Stimulated activated CD4-positive, alpha-beta T cell treated with anti-CD3 and anti-CD28 coated beads, TNF-alpha, amount 100 ng/mL, for 24 hours (primary cell): ENCODE measurements at places on chromosomes 2 and 18.

DNA sequence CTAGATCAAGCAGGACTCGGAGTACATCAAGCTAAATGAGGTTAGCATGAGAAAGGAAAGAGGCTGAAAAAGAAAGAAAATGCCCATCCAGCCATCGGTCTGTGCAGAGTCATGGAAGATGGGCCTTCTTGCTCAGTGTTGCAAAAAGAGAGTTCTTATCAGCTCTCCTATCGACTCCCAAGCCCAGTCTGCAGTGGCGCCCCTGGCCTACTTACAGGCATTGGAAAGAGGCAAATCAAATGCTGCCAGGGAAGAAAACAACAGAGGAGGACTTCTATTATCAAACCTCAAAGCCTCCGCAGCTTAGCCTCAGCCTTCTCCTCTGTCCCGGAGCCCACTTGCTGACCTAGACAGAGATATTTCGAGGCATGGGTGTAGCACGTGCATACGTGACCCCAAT, 66.0 kb downstream of the CDH2 start:
- no peak for DNase-seq

GRCh38 chr2:26820932-26821331, 27.0 kb upstream of the DPYSL5 start:
- DNase-seq = no peak

GRCh38 chr2:239636808-239637207, 236.0 kb upstream of the HDAC4 start:
- no peak for DNase-seq

- no peak for DNase-seq
Measured at GRCh38 chr2:3144856-3145255, 232.8 kb downstream of the EIPR1 start.

DNA sequence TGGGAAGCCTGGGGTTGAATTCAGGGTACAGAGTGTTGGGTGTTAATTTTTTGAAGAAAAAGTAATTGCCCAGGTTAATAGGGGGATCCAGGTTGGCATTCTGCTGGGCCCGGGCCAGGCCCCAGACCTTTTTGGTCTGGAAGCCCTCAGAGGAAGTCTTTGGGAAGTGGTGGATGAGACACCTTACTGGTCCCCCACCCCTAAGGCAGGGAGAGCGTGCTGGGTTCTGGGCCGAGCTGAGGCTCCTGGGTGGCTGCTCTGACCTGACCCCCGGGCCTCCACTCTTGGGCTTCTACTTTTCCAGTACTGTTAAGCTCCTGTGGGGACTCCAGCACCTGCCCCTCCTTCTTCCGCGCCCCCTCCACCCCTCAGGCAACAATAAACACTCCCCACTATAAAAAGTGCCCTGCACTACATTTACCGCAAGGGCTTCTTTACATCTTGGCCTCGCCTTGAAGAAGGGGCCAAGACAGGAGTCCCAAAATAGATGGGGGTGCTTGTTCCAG, 753 bp upstream of the HOXD3 start:
- no peak for DNase-seq

DNA sequence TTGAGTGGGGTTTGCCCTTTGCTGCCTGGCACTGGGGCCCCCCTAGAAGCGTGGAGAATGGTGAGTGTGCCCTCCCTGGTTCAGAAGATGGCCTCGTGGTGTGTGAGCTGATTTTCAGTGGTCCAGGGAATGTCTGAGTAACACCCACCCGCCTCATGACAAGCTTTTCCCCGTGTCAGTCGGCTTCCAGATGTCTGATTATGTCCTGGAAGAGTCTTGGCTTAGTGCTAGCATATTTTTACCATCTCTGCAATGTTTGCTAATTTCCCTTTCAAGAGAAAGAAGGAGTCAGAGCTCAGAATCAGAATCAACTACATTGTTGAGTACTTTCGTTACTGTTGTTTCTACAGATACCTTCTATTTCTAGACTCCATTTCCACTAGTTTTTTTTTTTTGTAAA, 214.7 kb downstream of the SEPTIN10 start:
- no peak for DNase-seq

DNA sequence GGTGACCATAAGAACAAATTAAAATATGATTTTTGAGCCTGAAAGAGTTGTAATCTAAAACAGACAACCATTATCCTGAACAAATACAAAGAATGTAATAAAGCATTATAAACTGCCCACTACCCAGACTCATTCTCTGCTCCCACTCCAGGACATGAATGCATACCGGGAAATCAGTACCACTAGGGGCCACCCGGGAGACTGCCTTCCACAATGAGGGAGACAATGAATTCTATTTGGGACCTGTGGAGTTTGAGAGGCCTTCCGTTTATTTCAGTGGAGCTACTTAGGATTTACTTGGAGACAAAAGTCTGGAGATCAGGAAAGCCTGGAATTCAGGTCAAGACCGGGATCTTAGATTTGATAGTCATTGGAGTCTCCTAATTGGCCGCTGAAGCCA, 50.0 kb downstream of the NAB1 start:
- no peak for DNase-seq

GRCh38 chr18:45653090-45653489, 37.8 kb downstream of the SLC14A2 start:
- no peak for DNase-seq

GRCh38 chr2:112314856-112315255, 39.5 kb downstream of the ZC3H6 start:
- no peak for DNase-seq

DNA sequence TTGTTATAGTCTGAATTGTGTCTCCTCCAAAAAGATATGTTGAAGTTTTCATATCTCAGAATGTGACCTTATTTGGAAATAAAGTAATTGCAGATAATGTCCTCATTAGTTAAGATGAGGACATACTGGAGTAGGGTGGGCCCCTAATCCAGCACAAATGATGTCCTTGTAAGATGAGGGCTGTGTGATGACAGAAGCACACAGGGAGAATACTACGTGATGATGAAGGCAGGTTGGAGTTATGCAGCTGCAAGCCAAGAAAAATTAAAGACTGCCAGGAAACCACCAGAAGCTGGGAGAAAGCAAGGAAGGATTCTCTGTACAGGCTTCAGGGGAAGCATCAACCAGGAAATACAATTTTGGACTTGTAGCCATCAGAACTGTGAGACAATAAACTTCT, 58.3 kb upstream of the PNPT1 start:
- DNase-seq = no peak

- DNase-seq = no peak
Measured at GRCh38 chr2:231780123-231780908, 766 bp downstream of the PDE6D start.

- DNase-seq = no peak
Measured at GRCh38 chr2:108623616-108624015, 89.3 kb downstream of the LIMS1 start.

GRCh38 chr2:187917535-187917934, 363.3 kb upstream of the TFPI start:
- no peak for DNase-seq

DNA sequence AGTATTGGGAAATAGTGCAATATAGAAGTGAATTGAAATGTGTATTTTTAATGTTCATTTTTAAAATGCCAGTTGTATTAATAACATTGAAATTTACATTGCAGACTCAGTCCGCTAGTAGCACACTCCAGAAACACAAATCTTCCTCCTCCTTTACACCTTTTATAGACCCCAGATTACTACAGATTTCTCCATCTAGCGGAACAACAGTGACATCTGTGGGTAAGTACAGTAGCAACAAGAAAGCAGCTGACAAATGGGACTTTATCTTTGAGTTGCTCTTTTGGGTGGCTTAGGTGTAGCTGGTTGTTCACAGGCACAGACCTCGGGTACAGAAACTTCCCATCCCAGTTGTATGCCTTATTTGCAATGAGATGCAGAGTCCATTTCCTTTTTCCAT, 118.2 kb upstream of the IL1R2 start:
- DNase-seq = no peak

- no peak for DNase-seq
Measured at GRCh38 chr2:64970495-64970894, 18.7 kb upstream of the SLC1A4 start.

DNA sequence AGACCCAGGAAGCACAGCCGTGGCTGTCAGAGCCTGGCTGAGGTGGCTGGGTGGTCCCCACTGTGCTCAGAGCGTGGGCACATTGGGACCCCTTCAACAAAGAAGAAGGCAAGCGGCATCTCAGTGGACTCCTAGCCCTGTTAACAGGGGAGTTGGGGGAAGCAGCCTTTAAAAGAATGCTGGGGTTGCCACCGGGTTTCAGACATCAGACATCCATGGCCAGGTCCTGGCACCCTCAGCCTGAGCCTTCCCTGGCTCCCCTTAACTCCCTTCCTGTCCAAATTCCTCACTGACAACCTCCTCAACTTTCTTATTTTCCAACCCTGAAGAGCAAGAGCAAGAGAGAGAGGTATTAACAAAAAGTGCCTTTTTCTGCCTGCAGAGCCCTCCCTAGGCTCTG, 24.8 kb upstream of the GNAL start:
- no peak for DNase-seq

DNA sequence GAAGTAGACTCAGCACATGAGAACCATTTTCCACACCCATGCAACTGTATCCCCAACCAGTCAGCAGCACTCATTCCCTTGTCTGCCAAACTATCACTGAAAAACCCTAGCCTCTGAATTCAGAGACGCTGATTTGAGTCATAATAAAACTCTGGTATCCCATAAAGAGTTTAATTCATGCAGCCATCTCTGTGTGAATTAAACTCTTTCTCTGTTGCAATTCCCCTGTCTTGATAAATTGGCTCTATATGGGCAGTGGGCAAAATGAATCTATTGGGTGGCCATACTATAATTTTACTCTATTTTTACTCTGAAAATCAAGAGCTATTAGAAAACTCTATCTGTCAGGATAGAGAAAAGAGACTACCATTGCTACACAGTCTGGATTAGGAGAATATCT, 40.6 kb upstream of the TWSG1 start:
- DNase-seq = no peak

GRCh38 chr2:150007815-150008430, 420.3 kb upstream of the MMADHC start:
- no peak for DNase-seq

DNA sequence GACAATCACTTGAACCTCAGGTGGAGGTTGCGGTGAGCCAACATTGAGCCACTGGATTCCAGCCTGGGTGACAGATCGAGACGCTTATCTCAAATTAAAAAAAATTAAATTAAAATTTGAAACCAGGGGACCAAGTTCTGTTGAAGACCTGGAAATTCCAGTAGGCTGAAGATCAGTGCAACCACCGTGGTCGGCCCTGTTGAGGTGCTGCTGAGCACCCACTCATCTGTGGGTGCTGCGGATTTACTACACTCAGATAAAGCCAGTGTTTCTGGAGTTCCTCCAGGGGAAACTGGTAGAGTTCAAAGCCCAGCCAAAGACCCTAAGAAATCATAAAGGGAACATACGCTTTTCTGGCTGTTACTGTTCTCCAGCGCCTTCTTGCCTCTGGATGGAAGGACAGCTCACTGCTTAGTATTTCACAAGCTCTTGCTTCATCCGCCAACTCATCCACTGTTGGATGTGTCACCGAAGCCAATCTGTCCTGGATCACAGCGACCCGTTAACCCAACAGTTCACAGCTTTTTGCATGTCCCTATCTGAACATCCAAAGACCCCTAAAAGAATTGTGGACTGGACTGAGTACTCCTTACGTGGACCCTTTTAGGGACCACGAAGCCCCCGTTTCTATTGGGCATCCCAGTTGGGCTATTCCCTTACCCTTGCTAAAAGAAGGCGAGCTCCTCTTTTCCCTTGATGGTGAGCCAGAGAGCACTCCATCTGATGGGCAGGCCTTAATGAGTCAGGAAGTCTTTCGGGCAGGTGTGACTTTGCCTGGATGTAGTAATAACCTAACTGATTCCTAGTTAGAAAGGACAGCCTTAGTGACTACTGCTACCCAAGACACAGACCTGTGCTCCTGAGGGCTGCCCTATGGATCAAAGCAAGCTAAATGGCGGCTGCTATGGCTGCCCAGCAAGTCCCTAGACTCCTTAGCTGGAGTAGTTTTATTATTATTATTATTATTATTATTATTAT, 6.0 kb upstream of the ALPP start:
- no peak for DNase-seq

GRCh38 chr2:21452263-21452662, 328.5 kb downstream of the TDRD15 start:
- DNase-seq = no peak

DNA sequence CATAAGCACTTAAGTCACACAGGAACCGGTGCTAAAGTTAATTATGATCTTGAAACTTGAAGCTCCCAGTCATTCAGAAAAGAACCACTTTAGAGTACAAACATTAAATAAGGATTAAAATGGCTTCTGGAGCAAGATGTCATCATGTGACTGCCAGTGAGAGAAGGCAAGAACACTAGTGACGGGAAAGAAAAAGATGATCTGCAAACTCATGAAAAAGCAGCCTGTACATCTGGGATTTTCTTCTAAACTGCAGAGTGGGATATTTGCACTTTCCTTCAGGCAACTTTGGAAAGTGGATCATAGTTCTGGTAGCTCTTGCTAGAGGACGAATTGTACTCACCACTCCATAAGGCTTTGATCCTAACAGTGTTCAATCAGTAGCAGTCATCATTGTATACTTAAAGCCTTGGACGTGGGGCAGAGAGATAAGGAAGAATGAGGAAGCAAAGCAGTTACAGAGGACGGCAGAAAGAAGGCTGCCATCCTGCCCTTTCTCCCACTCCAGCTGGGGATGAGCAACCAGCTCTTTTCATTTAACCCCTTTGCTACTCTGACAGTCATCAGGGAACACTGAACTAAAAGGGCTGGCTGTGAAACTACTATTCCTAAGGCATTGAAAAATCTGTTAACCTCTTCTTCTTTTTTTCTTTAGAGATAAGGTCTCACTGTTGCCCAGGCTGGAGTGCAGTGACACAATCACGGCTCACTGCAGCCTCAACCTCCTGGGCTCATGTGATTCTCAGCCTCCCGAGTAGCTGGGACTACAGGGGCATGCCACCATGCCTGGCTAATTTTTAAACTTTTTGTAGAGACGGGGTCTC, 18.1 kb downstream of the ABHD3 start:
- no peak for DNase-seq

DNA sequence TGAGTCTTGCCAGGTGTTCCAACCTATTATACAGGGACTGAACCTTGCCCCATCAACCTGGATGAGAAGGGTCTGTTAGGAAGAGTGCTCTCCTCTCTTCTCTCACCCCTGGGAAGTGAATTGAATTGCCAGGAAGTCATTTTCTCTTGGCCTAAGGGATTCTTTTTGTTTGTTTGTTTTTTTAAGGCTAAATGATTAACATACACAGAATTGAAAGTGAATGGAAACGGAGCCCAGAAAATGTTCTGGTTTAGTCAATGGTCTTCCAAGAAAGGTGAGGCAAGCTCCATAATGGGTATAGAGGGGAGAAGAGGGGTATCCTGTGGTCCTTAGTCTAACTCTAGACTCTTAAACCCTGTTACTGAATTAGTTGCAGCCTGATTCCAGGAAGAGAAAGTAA, 189.1 kb downstream of the FSHR start:
- DNase-seq = no peak
